ENCODE measurements at places on chromosomes 12 and 14. TPM values are rescaled to one million over a fixed set of nuclear protein-coding genes. Genes with fewer than 3 reads are reported as not detected.

Gene SLC25A47
- total RNA-seq = not detected

Gene PLEKHD1
- 0.05 TPM for total RNA-seq

Gene NKX2-1
- total RNA-seq = 0.07 TPM

Gene NTN4
- total RNA-seq = 42.6 TPM

Gene TAPBPL
- 3.6 TPM for total RNA-seq

Gene KRT8
- total RNA-seq = 4,552 TPM

Gene ALDH1L2
- 3.5 TPM for total RNA-seq

Gene TAC3
- not detected for total RNA-seq

Gene MMP17
- total RNA-seq = 11.3 TPM

Gene FAIM2
- 0.01 TPM for total RNA-seq

Gene CFAP73
- total RNA-seq = not detected

Gene PTPRQ
- total RNA-seq = 0.02 TPM

Gene CCDC184
- 2.8 TPM for total RNA-seq

Gene OS9
- 116 TPM for total RNA-seq

Gene PPM1H
- 6.2 TPM for total RNA-seq

Gene NFYB
- total RNA-seq = 23.8 TPM

Gene LAG3
- 1.4 TPM for total RNA-seq

Gene GLIPR1L1
- not detected for total RNA-seq

Gene SERPINA4
- total RNA-seq = 0.03 TPM

Measured in A549 treated with AZD2906 at 1 μM for 4 hours (cell line).